ENCODE measurements at places on chromosomes 5 and 9.

DNA sequence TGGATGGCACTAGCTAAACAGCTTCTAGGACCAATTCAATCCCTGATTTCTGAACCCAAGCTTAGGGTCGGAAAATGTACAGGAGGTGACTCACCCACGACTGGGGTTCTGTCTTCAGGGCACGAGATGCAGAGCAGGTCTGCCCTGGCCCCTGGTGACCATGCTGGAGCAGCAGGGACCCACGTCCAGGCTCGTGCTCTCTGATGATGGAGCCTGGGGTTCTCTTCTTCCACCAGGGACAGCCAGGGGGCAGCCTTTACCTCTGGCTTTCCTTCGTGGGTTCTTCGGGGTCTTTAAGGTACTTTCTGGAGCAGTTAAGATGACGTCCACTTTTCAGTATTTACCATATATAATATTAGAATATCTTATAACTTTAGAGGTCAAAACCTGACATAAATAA is 2.1 kb downstream of the CFAP77 start:
- DNase-seq = no peak

- DNase-seq = no peak
These were observed 142.4 kb downstream of the C9orf152 start for GRCh38 chr9:110065532-110065931.

GRCh38 chr5:1885404-1885755 is 2.7 kb upstream of the IRX4 start:
- no peak for DNase-seq

DNA sequence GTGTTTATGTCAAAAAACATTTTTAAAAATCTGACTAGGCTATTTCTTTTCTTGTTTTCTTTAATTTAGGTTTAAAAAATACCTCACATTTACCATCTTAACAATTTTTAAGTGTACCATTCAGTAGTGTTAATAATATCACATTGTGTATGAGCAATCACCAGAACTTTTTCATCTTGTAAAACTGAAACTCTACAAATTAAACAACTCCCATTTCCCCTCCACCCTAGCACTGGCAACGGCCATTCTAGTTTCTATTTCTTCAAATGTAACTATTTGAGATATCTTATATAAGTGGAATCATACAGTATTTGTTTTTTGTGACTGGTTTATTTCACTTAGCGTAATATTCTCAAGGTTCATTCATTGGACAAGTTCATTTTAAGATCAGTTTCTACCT is 27.7 kb downstream of the PLCXD3 start:
- no peak for DNase-seq

DNA sequence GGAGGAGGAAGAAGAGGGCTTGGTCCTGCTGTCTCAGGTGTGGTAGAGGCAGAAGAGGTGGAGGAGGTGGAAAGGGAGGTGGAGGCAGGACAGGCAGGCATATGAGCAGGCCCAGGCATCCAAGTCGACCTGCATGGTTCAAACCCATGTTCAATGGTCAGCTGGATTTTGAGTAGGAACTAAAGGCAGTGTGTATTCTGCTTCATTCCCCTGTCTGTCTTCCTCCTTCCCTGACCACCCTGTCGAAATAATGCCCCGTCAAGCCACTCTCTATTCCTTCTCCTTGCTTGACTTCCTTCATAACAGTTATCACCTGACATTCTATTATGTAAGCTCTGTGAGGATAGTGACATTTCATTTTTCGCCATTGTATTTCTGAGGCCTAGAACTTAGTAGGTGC is 34.8 kb downstream of the ATP6V0E1 start:
- no peak for DNase-seq

- DNase-seq = no peak
These were observed 61.6 kb upstream of the GNE start for GRCh38 chr9:36319806-36320205.

DNA sequence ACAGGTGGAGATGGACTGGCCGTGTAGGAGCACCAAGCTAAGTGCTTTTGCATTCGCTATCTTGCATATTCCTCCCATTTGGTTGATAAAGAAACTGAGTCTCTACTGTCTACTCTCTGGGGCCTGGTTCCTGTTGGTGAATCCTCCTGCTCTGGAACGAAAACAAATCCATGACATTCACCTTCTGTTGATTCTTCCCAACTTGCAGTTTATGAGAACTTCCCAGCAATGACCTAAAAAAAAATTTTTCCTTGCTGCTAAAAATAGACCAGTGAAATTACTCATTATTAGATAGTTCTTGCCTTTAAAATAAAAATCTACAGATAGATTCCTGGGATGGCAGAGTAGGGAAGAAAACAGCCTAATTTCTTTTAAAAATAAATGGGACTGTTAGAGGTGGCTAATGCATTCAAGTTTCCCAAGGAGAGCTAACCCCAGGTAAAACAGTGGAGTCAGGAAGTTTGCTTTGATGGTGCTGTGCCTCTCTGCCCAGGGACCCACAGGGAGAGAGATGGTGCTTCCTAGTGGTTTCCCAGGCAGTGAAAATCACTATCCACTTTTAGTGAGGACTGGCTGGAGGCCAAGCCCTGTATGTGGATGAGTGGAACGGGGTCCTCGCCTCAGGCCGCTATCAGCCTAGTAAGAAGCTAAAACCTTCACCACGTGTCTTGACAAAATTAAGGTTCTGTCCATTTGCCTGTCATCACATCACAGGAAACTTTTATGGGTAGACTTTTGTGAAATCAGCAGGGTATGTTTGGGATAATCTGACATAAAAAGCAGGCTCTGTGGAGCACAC is 68.4 kb upstream of the NR3C1 start:
- DNase-seq = no peak

GRCh38 chr5:94403483-94403882 is 214.9 kb downstream of the KIAA0825 start:
- DNase-seq = no peak

DNA sequence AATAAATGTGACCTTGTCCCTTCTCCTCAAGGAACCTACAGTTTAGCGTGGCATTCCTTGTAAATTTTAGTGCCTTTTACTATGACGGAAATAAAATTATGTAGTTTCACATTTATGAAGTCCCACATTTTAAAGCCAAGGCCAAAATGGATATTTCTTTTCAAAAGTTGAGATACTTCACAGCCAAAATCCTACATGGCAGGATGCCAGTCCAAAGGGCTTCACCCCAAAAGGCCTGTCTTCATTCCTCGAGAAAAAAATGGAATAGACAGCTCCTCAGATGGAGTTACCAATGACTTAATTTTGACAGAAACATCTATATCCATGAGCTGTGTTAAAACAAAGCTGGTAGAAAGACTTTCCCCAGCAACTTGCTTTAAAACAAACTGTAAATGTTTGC is 211.2 kb downstream of the GLIS3 start:
- no peak for DNase-seq

- DNase-seq = no peak
These were observed 51.9 kb downstream of the COL27A1 start for GRCh38 chr9:114207034-114207810.

GRCh38 chr5:179509239-179509638 is 41.1 kb upstream of the RUFY1 start:
- DNase-seq = no peak

DNA sequence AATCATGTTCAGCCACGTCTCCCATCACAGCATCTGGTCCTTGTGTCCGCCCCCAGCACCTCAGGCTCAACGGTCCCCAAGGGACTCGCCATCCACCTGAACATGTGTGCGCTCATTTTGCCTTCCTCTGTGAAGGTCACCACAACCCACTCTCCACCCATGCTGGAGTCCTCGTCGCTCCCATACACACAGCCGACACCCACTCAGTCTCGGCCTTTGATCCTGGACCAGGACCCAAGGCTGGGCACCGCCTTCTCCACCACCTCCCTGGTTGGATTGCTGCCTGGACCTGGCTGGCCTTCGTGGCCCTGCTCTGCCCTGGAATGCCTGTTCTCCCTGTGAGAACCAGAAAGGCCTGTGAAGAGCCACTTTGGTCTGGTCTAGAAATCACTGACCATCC is 60.3 kb downstream of the UBE2QL1 start:
- DNase-seq = no peak

- DNase-seq = no peak
These were observed 5.5 kb downstream of the ADAMTSL1 start for GRCh38 chr9:18479405-18479804.

GRCh38 chr9:115385383-115386122 is 267.6 kb upstream of the TNC start:
- no peak for DNase-seq

- no peak for DNase-seq
These were observed 41.5 kb downstream of the VCAN start for GRCh38 chr5:83513081-83513480.

DNA sequence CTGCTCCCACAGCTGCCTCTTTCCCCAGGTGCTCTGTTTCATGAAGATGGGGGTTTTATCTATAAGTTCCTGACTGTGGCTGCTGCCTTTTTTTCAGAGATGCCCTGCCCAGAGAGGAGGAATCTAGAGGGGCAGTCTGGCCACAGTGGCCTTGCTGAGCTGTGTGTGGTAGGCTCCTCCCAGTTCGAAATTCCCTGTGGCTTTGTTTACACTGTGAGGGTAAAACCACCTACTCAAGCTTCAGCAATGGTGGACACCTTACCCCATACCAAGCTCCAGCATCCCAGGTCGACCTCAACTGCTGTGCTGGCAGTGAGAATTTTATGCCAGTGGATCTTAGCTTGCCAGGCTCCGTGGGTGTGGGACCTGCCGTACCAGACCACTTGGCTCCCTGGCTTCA is 250.0 kb downstream of the FER start:
- no peak for DNase-seq

- no peak for DNase-seq
These were observed 6.2 kb downstream of the OBP2A start for GRCh38 chr9:135552021-135552697.

GRCh38 chr5:165538065-165538464 is 2032.6 kb downstream of the MAT2B start:
- no peak for DNase-seq

DNA sequence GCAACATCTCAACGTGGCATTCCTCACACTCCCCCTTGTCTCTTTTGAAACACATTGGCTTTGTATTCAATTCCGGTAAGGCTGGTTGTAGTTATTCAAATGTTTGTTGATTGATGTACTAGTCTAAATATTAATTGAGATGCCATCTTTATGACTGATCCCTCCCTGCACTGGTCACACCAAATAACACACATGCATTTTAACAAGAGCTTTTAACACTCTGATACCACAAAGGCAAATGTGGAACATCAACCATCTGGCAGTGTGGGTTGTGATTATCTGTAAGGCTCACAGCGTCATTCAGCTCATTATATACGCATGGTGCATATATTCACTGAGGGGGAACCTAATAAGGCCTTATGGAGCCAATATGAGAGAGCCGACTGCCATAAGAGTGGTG is 305.0 kb downstream of the TENT4A start:
- no peak for DNase-seq

DNA sequence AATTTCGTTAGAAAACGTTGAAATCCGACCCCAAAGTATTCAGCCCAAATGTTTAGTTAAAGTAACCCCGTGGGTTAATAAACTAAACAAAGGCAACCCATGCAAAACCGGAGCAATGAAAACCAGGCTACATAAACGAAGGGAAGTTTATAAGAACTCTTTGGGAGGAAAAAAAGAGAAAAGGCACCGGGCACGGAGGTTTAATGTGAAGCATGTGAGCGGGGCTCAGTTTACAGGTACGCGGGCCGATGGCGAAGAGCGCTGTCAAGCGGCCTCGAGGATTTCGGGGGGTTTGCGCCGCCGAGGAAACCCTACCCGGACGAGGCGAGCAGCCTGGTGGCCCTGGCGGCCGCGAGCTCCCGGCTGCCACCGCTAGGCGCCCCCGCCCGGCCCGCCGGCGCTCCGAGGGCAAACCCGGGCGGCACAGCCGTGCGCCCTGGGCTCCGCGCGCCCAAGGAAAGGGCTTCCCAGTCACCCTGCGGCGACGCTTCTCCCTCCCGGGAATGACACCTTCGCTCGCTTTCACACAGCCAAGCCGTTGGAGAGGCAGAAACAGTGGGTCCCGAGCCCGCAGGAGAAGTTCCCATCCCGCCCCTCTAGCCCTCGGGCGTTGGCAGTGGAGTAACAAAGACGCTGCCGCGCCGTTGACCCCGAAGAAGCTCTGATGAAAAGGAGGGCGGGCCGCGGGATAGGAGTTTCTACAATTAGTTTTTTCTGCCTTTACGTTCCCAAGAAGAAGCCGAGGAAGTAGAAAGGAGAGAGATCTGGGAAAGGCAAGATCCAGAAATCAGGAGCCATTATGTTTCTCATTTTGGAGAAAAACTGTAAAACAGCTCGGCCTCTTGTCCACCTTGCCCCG is 126.0 kb downstream of the TMEM174 start:
- no peak for DNase-seq

GRCh38 chr5:133304707-133305216 is 252.9 kb downstream of the HSPA4 start:
- DNase-seq = no peak

GRCh38 chr5:32274548-32275395 is 38.0 kb downstream of the MTMR12 start:
- no peak for DNase-seq

DNA sequence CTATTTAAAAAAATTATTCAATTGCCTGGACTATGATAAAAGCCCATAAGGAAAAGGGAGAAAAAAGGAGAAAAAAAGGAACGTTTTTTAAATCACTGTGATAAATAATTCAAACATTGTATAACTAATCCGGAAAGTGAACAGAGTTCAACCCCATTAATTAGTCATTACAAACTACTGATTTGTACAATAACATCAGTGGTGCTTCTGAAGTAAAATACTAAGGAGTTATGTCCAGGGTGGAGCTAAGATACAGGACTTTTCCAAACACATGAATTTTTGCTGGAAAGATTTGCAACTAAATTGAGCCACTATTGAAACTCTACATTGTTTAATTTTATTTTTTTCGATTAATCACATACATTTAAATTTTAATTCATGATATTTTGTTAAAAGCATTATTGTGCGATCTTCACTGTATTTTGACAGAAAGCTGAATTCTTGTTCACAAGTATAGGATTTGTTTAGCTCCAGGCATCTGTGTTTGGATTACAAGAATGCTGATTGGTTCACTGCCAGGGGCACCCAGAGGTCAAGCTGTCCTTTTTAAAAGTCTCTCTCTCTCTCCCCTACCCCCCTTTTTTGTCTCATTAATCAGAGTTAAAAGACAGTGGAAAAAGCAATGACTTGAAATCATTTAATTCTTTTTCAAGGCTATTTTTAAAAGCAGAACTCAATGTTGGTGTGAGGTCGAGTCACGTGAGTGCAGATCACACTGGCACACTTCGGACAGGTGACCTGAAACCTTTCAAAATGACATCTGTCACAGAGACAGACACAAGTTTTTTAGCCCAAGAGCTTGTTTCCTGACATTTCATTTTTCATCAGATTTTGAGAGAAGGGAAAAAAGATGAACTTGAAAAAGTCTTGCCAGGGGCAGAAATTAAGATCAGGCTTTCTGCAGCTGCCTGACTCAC is 387.3 kb downstream of the NR2F1-AS1 start:
- DNase-seq = no peak

DNA sequence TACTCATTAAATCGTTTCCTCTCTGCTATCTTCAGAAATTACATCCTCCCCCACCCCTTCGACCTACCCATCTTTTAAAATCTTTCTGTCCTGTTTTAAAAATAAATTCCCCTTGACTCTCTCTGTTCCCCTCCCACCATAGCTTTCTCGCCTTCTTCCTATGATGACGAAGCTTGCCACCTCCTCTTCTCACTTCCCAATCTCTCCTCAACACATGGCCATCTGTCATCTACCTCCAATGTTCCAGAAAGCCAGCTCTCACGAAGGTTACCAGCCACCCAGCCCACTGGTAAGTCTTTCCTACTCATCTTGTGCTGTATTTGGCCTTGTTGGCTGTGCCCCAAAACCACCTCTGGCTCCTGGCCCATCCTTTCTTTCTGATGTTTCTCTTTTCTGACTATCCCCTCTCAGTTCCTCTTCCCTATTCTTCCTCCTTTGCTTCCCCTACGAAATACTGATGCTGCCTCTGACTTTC is 346.3 kb downstream of the ENC1 start:
- no peak for DNase-seq

Data from NCI-H2171 (cell line).